NCI-H2107 (cell line): ENCODE measurements at places on chromosomes 3 and 15.

DNA sequence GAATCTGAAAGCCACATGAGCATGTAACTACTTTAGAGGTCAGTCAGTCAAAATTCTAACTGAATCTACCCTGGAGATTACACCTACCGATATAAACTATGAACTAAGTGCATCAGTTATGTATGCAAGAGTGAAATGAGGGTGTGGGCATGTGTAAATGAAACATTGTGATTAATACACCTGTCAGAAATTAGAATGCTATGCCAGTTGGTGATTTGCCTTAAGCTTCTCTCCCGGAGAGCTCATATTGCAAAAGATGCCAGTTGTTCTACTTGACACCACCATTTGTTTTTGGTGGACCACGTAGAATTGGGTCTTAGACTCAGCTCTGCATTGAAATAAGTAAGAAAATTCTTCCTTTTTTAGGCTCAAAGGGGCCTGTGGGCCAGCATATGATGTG is 91.0 kb upstream of the KBTBD8 start:
- DNase-seq: no peak

DNA sequence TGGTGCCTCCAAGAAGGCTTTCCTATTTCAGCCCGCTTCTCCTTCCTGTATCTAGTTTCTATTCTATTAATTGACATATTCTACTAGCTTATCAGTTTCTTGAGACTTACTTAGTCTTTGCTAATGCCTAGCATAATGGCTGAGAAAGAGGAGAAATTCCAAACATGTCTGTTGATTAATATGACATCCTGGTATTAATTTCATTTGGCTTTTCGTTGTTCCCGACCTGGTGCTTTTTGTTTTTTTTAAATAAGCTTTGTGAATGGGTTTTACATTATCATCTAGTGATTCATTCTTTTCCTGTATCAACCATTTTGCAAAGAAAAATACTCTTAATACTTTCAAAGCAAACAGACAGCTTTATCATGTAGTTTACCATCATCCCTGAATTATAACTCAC is 13.1 kb downstream of the WDR53 start:
- no peak for DNase-seq

DNA sequence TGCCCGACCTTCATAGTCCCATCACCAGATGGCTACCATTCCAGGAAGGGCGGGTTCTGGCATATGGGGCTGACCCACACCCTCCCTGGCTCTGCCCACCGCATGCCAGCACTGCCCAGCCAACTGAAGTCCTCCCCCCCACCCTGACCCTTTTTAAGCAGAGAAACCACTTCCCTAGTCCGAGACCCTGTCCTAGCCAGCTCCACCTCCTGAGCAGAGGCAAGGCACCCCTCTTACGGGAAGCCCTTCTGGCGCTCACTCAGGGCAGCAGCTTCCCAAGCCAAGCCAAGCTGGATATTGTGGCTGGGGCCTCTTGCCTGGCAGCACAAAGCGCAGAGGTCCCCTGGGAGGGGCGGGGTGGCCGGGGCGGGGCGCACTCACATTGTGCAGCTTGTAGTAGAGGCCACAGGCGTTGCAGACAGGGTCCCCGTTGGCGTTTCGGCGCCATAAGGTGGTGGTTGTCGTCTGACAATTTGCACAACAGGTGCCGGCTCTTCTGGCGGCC is 11.5 kb downstream of the GATA2 start:
- peak; percentile 55 for DNase-seq

DNA sequence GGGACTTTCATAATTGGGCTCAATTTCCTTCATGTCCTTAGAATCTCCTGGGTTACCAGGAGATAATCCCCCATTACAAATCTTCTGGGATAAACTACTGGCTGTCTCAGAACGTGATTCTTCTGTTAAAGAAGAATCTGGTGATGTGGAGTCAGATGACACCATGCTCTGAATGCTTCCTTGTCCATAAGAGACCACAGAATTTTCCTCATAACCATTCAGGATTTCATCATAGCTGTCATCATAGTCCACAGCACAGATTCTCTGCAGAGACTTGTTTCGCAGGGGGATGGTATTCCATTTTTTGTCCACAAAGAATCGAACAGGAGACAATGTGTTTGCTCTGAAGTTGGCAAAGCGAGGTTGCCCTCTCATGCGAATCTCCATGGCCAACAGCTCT is 109.8 kb upstream of the TSPAN3 start:
- DNase-seq: no peak

DNA sequence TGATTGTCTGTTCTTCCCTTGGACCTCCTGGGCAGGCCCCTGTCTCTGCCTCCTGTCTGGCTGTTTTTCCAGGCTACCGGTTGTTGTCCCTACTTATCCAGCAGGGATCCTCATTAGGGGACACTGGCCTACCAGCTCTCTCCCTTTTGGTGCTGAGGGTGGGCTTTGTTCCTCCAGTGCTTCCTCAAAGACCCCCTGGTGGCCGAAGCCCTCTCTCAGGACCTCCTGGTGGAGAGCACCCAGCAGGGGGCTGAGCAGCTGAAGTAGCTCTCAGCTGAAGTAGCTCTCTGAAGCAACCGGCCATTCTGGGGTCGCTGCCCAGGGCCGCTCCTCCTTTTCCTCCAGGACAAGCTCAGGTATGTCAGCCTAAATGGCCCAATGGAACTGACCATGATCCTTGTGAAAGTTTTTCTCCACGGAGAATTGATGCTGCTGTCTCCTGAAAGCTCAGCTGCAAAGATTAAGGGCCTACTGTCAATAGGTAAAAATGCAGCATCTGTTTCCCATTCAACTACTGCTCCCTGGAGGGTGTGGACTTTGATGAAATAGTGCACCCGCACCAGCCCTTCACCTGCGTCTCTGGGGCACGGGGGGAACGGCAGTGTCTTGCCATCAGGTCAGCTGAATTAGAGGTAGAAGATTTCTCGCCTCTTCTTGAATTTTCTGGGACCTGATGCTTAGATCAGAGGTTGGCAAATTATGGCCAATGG is 27.6 kb downstream of the ARNT2 start:
- DNase-seq: no peak

- DNase-seq: no peak
Observed at GRCh38 chr3:120163026-120163425, 68.8 kb upstream of the GSK3B start.

DNA sequence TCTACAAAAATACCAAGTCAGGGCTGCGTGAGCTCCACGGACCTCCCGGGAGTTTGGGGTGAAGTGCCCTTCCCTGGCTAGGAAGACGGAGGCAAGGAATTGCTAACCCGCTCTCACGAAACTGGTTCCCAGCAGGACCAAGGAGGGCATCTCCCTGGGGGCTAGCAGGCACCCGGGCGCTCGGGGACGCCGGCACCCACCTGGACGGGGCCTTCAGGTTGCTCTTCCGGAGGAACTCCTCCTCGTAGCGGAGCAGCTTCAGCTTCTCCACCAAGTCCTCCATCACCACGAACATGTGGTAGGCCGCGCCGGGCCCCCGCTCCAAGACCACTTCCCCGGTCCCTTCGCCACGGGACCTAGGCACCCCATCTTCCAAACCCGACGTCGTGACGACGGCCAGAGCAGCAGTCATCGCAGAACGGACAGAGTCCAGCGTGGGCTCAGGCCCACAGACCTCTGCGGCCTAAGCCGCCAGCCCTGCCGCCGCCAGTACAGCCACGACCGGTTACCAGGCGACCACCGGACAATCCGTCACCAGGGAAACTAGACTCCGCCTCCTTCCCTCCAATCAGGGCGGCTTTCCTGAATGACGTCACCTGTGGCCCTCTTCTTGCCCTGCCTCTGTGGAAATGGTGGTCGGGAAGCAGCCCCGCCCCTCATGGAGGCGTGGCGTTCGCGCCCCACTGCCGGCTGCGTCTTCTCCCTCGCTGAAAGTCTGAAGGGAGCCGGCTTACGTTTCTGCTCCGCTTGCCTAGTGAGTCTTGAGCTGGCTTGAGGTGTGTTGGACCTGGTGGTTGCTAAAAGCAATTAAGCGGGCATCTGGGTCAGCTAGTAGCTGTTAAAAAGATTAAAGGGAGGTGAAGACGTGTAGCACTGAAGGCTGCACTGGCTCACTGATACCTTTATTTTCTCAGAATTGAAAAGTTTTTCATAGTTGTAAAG is at the start of gene IFT57:
Gene IFT57 (minus strand): TSS at position 514 of the 942 bp plus-strand sequence. CDS start 102 bp downstream, at position 412.
- peak; percentile 97 for DNase-seq

GRCh38 chr3:84906065-84906464 is 52.7 kb upstream of the CADM2 start:
- no peak for DNase-seq

- no peak for DNase-seq
Observed at GRCh38 chr3:46953234-46954010, 23.1 kb downstream of the CCDC12 start.

- DNase-seq: no peak
Observed at GRCh38 chr3:43674345-43675085, 16.2 kb upstream of the ABHD5 start.

GRCh38 chr15:38216763-38217162 is 35.9 kb upstream of the SPRED1 start:
- DNase-seq: no peak

GRCh38 chr3:159059395-159059794 is 257.5 kb downstream of the MFSD1 start:
- no peak for DNase-seq

DNA sequence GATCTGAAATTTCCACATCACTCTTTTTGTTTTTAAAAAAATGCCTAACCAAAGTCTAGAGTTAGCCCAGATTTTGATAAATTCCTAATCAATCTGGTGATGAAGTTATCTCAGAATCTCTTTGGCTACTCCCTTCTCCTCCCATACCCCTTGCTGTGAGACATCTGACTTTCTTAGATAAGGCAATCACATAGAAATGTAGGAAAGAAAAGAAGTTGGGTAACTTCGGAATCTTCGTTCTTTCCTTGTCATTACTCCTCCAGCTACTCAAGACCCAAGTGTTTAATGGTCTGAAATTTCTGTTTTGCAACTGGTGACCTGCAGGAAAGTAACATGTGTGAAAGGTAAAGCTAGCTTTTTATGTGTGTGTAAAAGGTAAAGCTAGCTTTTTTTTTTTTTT is 37.8 kb downstream of the MYL3 start:
- DNase-seq: no peak

GRCh38 chr3:89571707-89572106 is 464.3 kb downstream of the EPHA3 start:
- no peak for DNase-seq

DNA sequence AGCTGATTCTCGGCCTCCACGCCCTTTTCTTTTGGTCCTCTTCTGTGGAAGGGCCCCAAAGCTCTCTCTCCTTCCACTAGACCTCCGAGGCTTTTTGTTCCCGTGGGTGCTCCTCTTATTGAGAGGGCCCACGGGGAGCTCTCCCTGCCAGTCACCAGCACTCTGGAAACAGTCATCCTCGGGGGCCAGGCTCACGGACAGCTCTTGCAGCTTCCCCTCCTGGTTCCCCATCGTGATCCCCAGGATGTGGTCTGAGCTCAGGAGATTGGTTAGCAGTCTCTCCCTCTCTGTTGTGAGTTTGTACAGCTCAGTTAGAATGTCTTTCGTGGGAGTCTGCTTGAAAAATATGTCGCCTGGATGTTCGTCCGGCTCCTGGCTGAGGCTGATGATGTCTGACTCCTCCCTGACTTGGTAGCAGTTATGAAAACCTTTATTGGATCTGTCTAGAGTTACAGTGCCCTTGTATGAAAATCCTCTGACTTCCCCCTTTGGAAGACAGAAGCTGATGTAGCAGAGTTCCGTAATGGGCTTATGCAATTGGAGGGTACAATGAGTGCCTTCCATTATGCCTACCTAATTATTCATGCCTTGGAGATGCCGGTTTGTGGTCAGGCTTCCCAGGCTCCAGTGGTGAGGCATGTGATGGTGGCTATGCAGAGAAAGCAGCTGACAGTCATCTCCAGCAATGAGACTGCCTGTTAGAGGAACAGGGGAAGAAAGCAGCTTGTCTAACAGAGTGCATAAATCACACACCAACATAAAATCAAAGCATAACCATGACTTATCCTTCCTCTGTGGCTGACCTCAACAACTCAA is 40.0 kb downstream of the FMN1 start:
- DNase-seq: peak; percentile 40

DNA sequence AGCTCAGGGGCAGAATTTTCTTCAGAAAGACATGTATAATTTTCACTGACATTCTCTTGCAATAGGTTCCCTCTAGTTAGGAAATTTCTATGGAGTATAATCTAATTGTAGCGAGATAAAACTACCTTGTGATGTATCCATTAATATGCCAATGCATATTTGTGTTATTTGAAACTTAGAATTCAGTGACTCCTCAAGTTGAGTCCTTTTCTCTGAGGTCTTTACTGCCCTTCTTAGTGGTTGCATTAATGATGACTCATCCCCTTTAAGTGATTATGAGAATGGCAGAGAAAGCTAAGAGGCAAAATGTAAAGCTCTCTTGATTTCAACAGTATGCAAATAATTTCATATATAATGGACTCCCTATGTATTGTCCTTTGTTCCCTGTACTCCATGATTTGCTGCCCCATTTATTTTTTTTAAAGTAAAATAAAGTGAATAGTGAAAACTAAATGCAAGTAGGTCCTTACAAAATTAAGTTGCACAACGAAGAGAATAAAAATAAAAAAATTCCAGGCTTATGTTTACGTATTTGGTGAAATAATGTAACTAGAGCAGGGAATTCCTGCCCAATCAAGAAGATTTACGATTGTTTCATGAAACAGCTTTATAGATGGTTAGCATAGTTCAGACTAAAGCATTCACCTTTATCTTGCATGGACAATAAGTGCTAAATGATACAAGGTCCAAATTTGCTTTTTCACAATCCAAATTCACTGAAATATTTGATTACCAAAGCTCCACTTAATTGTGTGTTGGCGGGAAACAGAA is 78.1 kb downstream of the ZPLD1 start:
- no peak for DNase-seq
